ENCODE measurements at places on chromosomes 3 and 15.

- DNase-seq, result no peak
These were observed 919.7 kb upstream of the CADM2 start for GRCh38 chr3:84039099-84039498.

DNA sequence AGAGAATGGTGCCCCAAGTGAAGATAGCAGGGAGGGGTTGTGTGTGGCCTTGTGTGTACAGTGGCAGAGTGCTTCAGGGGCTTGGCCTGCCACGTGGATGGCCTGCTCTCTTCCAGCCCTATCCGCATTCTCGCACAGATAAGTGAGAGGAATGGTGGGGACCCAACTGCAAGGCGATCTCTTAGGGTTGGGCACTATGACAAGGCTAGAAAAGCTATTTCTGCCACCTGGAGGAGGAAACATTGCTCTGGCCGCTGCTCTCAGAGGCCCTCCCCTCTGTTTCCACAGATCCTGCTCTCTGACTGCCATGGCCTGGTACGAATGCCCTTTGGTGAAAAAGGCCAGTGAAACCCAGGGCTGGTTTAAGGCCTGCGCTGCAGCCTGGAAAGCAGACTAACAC, 20.6 kb downstream of the EEFSEC start:
- DNase-seq, result no peak

GRCh38 chr15:68589783-68590710, 11.3 kb downstream of the CORO2B start:
- no peak for DNase-seq

DNA sequence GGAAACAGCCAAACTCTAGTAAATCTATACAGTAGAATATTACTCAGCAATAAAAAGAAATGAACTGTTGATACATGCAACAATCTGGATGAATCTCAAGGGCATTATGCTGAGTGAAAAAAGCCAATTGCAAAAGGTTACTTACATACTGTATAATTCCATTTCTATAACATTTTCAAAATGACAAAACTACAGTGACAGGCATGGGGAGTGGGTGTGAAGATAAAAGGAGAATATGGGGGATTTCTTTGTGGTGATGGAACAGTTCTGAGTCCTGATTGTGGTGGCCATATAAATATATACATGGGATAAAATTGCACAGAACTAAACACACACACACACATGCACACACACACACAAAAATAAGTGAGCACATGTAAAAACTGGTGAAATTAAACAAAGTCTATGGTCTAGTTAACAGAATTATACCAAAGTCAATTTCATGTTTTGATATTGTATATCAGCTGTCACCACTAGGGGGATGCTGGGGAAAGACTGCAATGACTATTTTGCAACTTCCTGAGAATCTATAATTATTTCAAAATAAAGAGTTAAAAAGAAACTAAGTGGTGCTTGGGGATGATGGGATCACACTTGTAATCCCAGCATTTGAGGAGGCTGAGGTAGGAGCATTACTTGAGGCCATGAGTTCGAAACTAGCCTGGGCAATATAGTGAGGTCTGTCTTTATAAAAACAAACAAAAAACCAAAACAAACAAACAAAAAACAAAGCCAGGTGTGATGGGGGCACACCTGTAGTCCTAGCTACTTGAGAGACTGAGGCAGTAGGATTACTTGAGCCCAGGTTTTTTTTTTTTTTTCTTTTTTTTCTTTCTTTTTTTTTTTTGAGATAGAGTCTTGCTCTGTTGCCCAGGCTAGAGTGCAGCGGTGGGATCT, 66.0 kb downstream of the SPTSSB start:
- no peak for DNase-seq

GRCh38 chr3:5092018-5092417, 30.1 kb upstream of the ARL8B start:
- no peak for DNase-seq

- DNase-seq, result no peak
These were observed 43.5 kb downstream of the FMN1 start for GRCh38 chr15:33150971-33151370.

DNA sequence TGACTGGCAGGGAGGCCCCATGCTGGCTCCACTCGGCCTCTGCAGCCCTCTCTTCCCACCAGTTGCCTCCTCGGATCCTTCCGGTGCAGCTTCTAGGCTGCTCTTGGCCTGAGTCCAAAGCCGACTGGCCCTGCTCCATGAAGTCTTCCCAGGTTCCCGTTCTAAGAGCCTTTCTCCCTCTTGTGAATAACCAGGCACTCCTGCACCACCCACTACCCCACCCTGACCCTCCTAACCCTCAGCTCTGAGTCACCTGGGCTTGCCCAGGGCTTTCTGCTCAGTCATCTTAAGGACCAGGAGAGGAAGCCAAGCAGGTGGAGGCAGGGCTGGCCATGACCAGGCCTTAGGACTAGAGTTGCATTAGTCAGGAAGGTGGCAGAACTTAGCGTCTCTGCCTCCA, 28.1 kb upstream of the CNBP start:
- DNase-seq, result no peak

GRCh38 chr3:131803113-131803512, 231.7 kb downstream of the CPNE4 start:
- DNase-seq, result no peak

GRCh38 chr3:59116233-59116537, 66.4 kb upstream of the CFAP20DC start:
- no peak for DNase-seq

DNA sequence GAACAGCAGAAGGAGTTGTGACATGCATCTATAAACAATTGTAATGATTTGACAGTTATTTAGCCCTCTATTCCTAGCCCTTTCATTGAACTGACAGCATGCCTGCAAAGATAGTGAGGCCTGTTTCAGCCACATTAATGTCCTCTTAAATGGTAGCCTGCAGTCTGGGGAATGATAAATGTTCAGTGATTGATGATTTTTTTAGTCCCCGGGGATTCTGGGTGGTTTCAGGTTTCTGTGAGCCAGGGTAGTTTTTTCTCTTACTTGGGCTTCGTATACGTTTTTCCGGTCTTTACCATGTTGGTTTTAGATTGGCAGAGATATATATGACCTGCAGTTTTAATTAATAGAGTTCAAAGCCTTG, 172.0 kb downstream of the TCF12 start:
- no peak for DNase-seq

DNA sequence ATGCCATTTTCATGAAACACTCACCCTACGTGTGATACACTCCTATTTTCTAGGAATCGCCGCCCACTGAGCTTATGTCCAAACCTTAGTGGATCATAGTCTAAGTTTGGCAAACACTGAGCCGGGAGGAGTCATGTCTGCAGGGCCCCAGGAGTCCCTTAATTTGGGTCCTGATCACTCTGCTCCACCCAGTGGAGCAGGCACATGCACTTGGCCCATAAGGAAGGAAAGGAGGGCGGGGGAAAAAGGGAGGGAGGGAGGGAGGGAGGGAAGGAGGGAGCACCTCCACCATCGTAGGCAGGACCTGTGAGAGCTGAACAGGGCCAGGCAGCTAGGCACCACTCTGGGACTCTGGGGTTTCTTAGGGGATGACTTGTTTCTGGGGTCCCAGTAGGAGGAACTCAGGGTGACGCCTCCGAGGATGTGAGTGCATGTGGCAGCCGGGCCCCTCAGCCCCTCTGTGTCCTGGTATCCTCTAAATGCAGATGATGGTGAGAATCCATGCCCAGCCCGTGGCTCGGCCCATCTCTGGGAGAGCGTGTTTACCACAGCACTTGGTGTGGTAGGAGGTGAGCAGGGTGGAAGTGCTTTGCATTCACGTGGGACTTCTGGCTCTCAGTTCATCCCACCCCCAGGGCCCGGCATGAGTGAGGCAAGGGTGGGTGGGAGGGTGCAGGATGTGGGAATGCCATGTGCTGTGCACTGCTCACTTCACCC, 109.4 kb downstream of the KLF13 start:
- DNase-seq, result no peak

DNA sequence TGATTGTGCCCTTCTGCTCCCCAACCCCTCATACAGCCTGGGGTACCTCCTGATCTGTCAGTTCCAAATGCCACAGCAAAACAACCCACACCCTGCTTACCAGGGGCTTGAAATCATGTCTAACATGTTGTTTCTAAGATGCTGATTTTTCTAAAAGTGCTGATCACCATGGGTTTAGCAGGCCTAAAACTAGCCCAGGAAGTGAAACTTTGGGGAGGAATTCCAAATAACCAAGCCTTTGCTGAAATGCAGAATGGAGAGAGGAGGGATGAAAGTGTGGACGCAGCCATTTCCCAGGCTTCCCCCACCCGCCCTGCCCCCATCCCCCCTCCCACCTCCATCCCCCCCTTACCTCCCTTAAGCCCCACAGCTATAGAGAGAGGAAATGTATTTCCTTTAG, 2.0 kb upstream of the HRH1 start:
- no peak for DNase-seq

GRCh38 chr15:66894986-66895780, 170.2 kb upstream of the SMAD3 start:
- DNase-seq, result no peak

DNA sequence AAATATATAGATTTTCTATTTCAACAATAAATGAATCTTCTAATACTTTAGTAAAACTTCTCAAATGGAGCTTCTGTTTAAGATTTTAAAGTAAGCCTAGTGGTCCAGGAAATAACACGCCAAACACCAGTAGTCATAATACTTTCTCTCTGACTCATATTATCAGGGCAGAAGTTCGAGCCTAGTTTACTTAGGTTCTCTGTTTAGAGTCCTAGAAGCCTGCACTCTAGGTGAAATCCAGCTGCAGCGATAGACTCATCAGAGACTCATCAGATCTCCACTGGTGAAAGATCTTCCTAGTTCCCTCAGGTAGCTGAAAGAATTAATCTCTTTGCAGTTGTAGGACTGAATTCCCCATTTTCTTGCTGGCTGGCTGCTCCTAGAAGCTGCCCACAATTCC, 552.5 kb upstream of the ROBO2 start:
- no peak for DNase-seq

GRCh38 chr15:81410318-81410753, 36.3 kb upstream of the TMC3 start:
- peak; percentile 83 for DNase-seq

- peak; percentile 58 for DNase-seq
These were observed 647 bp downstream of the HMG20A start for GRCh38 chr15:77421370-77421700.

- DNase-seq, result no peak
These were observed 200.5 kb downstream of the KLF13 start for GRCh38 chr15:31526916-31527690.

DNA sequence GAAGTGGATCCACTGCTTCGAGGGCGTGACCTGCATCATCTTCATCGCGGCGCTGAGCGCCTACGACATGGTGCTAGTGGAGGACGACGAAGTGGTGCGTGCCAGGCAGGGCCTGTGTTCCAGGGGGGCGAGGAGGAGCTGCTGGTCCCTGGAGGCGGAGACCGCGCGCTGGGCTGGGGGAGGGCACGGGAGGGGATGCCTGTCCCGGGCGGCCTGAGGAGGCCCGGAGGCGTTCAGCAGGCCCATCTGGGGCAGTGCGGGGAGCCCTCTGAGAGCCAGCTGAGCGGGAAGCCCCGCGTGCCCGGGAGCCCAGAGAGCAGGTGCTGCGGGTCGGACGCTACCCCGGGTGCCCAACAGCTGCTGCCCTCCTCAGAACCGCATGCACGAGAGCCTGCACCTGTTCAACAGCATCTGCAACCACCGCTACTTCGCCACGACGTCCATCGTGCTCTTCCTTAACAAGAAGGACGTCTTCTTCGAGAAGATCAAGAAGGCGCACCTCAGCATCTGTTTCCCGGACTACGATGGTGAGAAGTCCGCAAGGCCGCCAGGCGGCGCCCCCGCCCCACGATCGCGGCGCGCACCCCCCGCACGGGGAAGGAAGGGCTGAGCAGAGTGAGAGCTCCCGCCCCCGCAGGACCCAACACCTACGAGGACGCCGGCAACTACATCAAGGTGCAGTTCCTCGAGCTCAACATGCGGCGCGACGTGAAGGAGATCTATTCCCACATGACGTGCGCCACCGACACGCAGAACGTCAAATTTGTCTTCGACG, 2.9 kb downstream of the GNAT1 start:
- DNase-seq, result peak; percentile 76

DNA sequence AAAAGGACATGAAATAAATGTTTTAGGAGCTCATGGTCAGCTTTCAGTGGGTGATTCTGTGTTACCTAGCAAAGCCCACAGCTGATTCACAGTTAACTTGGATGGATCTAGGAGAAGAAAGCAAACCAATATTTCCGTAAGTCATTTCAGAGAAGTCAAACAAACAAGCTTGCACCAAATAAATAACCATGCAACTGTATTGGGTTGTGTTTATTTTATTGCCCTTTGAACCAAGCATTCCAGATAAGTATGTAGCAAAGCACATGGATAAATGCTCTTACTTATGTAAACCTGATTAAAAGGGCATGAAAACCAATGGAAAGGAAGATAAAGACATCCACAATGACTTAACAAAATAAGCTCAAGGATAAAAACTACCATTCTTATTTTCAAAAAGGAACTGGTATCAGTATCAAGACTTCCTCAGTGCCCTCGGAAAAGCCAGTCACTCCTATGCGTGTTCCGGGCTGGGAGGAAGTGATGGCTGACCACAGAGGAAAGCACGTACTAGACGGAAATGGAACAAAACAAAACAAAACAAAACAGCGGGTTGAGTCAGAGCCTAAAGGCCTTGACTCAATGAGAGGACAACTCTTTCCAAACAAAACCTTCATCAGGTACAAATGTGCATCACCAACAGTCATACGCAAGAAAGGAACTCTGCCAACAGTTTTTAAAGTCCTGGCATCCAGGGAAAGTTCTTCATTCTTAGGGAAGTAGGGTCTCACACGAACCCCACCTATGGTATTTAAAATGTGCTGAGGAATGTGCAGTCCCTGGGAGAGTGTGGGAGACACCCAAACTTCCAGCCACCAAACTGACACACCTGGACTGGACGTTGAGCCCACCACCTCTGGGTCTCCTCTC, 103.3 kb downstream of the SNRK start:
- DNase-seq, result peak; percentile 75

DNA sequence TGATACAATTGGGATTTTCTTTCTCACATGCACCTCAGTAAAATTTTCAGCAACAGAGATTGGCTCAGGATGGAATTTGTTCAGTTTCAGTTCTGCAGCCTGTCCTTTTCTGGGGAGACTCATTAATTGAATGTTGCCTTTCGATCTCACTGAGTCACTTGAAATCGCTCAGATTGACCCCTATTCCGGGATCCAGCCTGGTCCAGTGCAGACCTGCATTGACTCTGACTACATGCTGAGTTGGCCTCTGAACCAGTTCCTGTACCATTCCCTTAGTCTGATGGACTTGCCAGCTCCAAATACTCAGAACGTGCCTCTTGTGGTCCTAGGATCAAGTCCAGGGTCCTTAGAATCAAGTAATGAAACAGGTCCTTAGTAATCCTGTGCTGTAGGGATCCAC, 9.4 kb downstream of the IGF1R start:
- DNase-seq, result no peak

DNA sequence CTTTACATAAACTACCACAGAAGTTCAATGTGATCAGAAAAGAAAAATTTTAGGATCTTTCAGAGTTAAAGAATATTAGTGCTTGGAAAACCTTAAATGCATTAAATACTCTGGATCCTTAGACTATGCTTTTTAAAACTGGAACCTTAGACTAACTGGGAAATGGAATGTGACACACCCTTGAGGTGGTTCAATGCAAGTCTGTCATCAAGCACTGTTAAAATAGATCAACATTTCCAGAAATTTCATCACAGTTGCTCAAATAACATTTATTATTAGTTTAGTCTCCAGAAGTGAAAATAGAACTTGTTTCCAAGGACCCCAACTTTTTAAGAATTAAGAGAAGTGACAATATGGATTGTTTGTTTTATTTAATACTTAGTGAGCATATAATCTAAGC, 71.8 kb downstream of the GAP43 start:
- no peak for DNase-seq

Data from CD4-positive, CD25-positive, alpha-beta regulatory T cell (primary cell).